ENCODE measurements at places on chromosomes 16 and 17.

GRCh38 chr16:85335584-85336491 lies 223.6 kb upstream of the CIBAR2 start:
- peak; percentile 54 for DNase-seq

DNA sequence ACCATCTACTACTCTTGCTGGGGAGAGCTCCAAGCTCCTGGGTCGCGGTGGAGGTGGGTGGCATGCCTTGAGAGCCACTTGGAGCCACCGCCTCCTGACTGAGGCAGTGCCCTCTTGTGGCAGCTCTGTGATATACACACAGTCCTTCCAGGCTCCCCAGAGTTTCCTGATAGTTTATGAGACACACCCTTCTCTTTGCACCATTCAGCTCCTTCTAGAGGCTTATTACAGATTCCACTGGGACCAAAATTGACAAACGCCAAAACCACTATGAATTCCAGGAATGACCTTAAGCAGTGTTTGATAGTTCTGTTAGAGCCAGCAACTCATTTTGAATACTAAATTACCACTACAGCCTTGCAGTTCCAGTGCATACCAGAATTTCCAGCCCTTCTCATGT lies 170.1 kb upstream of the CDH13 start:
- DNase-seq: peak; percentile 51

GRCh38 chr16:8742068-8742467 lies 55.4 kb downstream of the TMEM186 start:
- DNase-seq: no peak

DNA sequence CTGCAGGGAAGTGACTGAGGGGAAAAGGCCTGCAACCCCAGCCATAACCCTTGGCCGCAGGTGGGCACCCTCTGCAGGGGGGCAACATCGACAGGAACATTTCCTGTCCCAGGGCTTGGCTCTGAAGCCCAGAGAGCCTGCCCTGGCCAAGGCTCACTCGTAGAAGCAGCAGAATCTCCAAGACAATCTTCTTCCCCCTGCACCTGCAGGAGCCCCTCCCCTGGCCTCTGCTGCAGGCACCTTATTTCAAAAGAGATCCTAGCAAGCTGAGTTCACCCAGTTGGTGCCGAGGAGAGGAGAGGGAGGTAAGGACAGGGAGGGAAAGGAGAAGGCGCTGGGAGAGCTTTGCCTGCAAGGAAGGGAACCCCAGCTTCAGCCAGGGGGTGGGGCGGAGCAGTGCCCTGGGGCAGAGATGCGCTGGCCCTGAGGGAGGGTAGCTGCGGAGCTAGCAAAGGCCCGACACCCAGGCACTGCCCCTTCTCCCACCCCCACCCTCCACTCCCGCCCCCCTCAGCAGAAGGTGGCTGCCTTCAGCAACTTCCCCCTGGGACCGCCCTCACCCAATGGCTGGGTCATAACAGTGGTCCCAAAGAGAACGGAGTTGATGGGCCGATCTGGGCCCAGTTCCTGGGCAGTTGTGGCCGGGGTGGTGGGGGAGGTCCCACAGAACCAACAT lies 104.3 kb upstream of the TNRC6C start:
- no peak for DNase-seq

- DNase-seq: no peak
Observed at GRCh38 chr17:82893779-82894178, 54.0 kb upstream of the ZNF750 start.

DNA sequence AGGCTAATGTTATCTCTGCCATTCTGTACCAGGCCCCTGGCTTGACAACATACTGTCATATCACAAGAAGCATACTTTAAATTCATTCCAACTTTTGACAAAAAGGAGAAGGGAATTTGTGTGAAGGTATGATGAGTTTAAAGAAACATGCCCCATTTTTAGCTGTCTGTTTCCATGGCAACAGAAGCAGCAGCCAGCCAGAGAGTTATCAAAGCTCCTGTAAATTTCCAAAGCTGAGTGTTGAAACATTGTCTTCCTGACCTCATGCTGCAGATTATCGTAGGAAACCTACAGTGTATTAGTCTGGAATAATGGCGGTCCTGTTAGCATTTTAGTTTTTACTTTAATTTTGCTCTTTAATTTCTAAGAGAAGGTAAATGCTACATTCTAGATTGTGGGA lies 124.9 kb downstream of the MRTFB start:
- peak; percentile 8 for DNase-seq

- DNase-seq: peak; percentile 17
Observed at GRCh38 chr17:62919388-62919787, 46.6 kb upstream of the TANC2 start.

DNA sequence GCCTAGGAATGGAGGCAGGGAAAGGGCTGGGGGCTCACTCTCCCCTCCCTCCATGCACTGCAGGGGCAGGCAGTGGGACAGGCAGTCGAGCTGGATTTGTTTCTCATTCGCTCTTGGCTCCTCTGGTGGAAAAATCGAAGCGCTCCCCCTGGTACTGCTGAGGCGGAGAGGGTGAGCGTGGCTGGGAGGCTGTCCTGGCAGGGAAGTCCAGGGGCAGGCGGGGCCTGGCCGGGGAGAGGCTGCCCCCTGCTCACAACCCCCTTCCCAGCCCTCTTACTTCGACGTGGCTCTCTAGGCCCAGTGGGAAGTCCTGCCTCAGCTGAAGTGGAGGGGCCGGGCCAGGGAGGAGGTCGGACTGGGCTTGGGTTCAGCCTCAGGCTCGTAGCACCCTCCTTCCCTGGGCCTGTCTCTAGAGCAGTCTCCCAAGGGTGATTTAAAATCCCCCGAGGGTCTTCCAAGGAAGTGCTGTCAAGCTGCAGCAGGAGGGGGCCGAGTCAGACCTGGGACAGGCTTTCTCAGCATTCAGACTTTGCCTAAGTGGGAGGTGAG lies 16.5 kb upstream of the TMEM92 start:
- no peak for DNase-seq

DNA sequence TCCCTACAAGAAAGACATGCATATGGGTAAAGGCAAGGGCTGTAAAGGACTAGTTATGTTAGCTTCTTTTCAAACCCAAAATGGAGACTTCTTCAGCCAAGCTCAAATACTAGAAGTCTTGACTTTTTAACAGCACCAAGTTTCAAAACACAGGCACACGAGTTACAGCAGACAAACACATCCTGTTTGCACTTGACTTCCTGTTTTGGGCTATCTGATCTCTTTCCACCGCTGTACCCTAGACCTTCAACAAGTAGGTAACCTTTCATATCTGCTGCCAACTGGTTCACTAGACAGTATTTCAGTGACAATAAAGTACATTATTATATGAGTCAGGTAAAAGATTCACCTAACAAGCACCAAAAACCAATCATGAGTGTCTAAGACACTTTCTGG lies 12.3 kb downstream of the RFFL start:
- no peak for DNase-seq

DNA sequence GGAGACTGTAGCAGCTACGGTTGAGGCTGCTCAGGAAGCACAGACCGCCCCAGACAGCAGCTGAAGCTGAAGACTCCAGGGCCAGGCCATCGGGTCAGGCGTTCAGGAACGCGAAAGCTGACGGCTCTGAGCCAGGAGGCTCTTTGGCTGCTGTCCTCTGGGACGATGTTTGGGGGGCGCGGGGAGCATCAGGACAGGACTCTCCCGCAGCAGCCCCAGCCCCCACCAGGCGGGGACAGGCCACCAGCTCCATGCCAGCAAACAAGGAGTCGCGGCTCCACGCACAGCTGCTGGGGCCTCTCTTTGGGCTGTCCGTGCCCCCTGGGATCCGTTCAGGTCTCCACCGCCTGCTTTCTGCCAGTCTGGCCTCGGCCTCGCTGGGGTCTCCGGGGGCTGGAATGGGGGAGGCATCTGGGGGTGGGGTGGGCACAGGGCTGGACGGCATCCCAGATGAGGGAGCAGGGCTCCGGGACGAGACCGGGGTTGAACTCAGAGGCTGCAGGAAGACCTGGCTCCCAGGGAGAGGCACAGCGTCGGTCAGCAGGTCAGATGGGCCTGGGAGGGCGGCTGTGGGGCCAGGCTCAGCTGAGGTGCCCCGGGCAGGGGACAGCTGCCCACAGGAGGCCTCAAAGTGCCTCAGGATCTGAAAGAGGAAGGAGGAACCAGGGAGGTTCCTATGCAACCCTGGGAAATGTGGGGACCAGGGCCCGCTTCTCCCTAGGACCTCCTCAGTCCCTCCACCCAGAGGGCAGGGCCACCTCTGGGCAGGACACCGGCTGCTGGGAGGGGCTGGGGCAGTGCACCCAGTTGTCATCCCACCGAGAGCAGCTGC lies 6.3 kb upstream of the CEP131 start:
- DNase-seq: no peak

DNA sequence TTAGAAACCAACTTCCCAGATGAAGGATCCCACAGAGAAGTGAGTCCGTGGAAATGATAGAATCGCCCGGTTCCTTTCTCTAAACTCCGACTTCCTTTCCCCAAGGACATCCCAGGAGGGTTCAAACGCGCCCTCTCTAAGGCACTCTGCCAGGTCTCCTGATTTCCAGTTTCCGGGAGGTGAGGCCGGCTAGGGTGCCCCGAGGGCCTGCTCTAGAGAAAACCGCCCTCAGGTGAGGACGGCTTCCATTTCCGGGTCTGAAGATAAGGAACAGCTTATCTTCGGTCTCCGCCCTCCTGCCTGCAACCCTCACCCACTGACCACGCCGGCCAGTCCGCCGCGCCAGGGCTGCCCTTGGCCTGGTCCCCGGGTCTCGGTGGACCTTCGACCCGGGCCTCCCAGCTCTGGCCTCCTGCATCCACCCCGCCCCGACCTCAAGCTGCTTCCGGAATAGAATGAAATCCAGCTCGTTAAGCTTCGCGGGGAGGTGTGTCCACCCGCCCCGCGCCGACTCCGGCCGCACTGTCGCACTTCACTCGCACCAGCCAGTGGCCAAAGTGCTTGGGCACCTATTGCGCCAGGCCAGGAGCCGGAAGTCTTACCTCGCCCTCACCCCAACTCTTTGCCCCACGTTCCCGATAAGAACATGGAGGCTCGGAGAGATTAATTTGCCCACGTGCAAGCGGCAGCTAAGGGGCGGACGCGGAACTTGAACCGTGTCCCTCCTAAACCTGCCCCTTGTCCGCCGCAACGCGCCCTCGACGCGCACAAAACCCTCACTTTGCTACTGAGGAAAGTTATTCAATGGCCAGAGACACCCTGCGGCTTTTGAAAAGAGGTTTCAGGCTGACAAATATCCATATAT lies 836 bp upstream of the MMP15 start:
- DNase-seq: no peak

DNA sequence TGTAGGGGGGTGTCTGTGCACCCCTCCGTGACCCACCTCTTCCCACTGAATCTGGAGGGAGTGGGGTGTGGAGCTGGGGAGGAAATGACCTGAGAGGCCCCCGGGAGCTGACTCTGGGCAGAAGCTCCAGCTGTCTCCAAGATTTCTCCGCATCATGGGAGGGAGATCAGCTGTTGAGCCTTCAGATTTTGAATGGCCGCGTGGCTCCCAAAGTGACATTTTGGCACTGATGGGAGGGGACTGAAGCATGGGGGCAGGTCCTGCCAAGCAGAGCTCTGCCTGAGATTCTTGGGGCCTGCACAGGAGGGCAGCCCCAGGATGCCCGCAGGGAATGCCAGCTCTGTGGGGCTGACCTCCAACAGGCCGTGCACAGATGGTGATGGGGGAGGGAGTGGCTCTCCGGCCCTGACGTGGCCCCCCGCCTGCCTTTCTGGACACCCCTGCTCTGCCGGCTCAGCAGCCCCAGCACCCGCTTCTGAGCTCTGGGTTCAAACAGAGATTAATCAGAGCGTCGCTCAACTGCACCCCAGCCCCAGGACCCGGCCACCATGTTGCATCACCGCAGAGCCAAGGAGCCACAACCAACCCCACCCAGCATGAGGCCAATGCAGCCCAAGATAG lies 25.3 kb upstream of the UBE2I start:
- DNase-seq: no peak

- no peak for DNase-seq
Observed at GRCh38 chr16:31455601-31456314, 3.5 kb upstream of the ARMC5 start.

GRCh38 chr17:61413661-61414126 lies 14.1 kb downstream of the TBX2 start:
- DNase-seq: no peak

DNA sequence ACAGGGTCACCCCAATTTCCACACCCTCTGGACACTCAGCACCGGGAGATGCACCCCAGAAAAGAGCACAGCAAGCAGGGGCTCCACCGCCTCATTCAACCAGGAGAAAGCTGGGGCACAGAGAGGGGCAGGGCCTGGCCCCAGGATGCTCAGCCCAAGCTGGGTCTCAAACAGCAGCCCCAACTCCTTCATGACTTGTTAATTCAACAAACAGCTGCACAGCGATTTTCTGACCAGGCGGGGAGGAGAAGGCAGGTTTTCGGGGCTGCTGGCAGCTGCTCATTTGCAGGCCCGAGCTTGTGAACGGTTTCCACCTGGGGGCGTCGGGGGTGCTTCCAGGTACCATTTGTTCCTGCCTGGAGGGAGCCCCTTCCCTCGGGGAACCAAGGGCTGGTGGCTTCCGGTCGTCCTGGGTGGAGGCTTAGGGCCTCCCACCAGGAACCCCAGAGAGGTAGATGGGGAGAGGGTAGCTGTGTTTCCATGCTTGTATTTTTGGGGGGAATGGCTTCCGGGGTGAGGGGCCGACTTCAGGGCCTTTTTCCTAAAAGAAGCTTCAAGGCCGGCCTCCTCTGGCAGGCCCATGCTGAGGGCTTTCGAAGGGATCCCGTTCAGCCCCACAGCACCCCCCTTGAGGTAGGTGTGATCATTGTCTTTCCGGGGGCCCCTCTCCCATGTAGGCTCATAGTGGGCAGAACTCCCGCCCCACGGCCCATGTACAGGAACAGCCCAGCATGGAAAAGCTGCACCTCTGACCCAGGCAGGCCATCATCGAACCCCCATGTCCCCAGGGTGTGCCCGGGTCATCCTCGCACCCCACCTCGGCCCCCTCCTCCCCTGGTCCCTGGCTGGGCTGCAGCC lies 191.6 kb upstream of the GSE1 start:
- DNase-seq: no peak

DNA sequence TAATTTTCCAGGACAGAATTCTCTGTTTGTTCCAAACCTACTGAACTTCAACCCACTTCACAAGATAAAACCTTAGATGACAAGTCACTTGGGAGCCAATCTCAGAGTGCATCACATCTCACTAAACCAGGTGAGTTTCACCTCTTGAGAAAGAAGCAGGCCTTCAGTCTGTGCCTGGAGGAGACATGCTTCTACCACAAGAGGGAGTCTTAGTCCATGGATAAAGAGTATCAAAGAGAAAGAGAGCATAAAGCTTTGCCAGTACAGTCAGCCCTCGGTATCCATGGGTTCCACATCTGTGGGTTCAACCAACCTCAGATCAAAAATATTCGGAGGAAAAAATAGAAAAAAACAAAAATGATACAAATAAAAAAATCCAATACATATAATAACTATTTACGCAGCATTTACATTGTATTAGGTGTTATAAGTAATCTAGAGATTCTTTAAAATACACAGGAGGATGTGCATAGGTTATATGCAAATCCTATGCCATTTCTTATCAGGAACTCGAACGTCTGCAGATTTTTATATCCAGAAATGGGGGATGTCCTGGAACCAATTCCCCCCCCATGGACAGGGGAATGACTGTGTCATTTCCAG lies 37.7 kb downstream of the DUSP14 start:
- peak; percentile 54 for DNase-seq

GRCh38 chr16:61937646-61938045 lies 98.6 kb downstream of the CDH8 start:
- DNase-seq: no peak

Data from fibroblast of skin of right quadriceps (primary cell).